ENCODE measurements at places on chromosomes 2 and 18.

DNA sequence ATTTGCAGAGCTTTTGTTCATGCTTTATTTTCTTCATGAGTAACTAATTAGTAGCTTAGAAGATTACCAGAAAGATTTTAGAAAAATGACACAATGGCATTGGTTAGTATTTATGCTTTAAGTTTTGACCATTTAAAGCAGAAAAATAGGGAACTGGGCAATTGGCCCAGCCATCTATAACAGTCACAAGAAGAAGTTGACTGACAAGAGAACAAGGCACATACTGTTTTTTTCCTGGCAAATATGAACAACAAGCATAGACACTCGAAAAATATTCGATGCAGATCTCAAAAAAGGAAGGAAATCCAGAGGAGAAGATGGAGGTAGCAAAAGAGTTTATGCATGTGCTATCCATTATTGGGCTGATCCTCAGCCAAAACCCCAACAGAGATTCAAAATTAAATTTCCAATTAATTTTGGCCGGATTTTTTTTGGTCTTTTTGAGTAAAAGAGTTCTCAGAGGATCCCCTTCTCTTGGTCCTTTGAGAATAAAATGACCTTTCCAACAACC lies 200.8 kb upstream of the SLC35G4 start:
- no peak overlapping the region for H3K4me3 ChIP-seq
- no peaks in the 10 kb centered on the region for H3K36me3 ChIP-seq
- H3K27me3 ChIP-seq, result no peaks in the 10 kb centered on the region
- H3K27ac ChIP-seq, result no peak overlapping the region

- no peak overlapping the region for H3K4me3 ChIP-seq
- no peaks in the 10 kb centered on the region for H3K27me3 ChIP-seq
- no peaks in the 10 kb centered on the region for H3K36me3 ChIP-seq
- no peak overlapping the region for H3K27ac ChIP-seq
- no peaks in the 10 kb centered on the region for H3K4me1 ChIP-seq
Measured at GRCh38 chr2:238926761-238927611, 79.1 kb downstream of the TWIST2 start.

- H3K27me3 ChIP-seq, result no peaks in the 10 kb centered on the region
- H3K27ac ChIP-seq, result no peak overlapping the region
- no peaks in the 10 kb centered on the region for H3K36me3 ChIP-seq
- no peaks in the 10 kb centered on the region for H3K4me1 ChIP-seq
- no peak for DNase-seq
Measured at GRCh38 chr2:10559101-10559500, 111.0 kb upstream of the ODC1 start.

DNA sequence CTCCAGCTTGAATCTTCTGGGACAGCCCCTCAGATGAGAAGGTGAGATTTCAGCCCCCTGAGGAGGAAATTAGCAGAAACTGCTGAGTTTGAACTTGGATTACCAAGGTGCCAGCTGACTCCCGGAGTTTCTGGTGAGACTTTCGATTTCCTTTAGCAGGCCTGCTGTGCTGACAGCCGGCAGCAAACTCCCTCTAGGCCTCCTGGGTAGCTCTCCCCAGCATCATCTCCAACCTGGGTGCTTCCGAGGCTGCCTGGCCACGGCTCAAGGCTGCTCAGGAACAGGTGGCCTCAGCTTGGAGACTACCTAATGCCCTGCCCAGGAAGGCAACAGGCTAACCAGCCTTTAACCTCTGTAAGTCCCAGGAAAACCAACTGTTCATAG lies 16.5 kb downstream of the SDC1 start:
- H3K27me3 ChIP-seq, result no peaks in the 10 kb centered on the region
- peak overlapping the region; percentile 90 for H3K27ac ChIP-seq
- peak; percentile 81 for DNase-seq
- peaks cover 16% of the 10 kb centered on the region for H3K36me3 ChIP-seq
- no peak overlapping the region for H3K4me3 ChIP-seq
- H3K4me1 ChIP-seq, result peaks cover 62% of the 10 kb centered on the region

All from large intestine (tissue), 12 donors.